IMR-90 (cell line): ENCODE measurements at places on chromosomes 12 and 14. TPM values are rescaled to one million over a fixed set of nuclear protein-coding genes. Genes with fewer than 3 reads are reported as not detected.

- DNase-seq, result no peak
Measured at GRCh38 chr12:10001171-10001776, 2.4 kb upstream of the CLEC1B start.

DNA sequence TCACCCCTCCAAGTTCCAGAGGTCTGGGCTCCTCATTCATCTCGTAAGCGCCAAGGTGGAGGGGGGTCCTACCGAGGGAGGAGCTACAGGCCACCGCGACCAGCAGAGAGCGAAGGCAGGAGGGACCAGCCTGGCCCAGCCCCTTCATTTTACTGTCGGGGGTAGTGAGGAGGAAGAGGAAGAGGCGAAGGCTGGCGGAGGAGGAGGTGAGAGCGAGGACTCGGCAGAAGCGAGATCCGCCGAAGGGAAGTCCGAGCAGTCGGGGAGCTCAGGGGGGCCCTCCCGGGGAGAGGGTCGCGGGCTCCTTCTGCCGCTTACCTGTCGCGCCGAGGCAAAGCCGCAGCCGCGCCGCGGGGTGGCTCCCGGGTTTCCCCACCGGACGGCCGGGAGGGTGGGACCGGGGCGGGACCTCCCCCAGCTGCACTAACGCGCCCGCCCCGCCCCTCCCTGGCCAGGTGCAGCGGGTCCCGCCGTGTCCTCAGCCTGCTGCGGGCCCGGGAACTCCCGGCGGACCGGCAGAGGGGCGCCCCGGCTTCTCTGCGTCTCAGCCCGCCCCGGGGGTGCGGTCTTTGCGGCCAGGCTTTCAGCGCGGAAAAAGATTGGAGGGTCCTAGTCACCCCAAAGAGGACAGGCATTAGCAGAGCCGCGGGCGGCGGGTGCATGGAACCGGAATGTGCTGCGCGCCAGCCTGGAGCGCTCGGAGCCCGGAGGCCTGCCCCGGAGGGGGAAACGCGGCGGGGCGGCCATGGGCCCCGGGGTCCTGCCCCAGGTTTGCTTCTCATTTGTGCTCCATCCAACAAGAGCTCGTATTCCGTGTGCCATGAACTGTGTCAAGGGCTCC lies at the start of gene GALNT6:
TSS of gene GALNT6 (minus strand) at position 124 of the 841 bp plus-strand sequence. CDS start 11,625 bp downstream, outside the sequence.
- DNase-seq, result no peak

DNA sequence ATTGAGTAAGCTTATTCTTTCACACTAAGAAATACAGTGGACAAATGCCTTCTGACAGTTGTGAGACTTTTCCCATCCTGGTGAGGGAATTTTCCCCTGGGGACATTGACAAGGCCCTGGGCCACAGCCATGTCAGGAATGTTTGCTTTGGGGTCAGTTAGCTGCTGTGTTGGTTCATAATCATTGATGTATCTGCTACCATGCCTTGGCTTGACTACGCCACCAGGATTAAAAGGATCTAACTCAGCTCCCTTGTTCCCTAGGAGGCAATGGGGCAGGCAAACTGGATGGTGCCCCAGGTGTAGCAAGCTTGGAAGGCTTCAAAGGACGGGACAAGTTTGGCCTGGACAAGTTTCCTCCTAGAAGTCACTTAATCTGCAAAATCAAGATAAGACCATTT lies 3.1 kb upstream of the CCDC88C start:
- DNase-seq, result no peak

- peak; percentile 25 for DNase-seq
Measured at GRCh38 chr14:91573894-91574837, 64.1 kb upstream of the PPP4R3A start.

DNA sequence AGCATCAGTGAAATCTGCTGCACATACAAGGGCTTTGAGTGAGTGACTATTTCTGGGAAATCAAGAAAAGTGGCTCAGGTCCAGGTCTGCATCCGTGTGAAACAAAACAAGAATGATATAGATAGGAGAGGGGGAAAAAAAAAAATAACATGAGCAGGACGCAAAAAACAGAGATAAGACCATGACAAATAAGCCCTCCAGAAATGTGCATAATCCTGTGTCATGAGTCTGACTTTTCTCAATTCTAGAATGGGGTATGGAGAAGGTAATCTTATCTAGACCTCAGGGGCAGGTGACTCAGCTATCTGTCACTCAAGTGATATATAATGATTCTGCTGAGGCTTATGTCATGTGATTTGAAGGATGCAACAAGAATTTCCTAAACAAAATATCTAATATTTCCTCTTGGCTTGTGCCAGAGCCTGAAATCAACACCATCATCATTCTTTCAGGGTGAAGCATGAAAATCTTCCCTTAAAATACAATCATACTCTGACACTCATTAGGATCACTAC lies 250.0 kb downstream of the PHLDA1 start:
- peak; percentile 81 for DNase-seq

DNA sequence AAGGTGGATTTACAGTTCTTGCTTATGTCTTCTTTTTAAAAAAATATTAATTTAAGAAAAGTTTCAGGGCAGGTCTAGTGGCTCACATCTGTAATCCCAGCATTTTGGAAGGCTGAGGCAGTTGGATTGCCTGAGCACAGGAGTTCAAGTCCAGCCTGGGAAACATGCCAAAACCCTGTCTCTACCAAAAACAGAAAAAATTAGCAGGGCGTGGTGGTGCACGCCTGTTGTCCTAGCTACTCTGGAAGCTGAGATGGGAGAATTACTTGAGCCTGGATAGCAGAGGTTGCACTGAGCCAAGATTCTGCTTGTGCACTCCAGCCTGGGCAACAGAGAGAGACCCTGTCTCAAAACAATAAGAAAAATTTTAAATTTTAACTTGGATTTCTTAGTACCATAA lies 5.4 kb upstream of the TAS2R46 start:
- DNase-seq, result peak; percentile 10

- DNase-seq, result peak; percentile 33
Measured at GRCh38 chr14:83860631-83861155, 1669.3 kb upstream of the FLRT2 start.

- DNase-seq, result no peak
Measured at GRCh38 chr14:98466807-98467206, 805.2 kb downstream of the BCL11B start.

GRCh38 chr12:119208626-119209061 lies 29.9 kb downstream of the HSPB8 start:
- DNase-seq, result peak; percentile 38

DNA sequence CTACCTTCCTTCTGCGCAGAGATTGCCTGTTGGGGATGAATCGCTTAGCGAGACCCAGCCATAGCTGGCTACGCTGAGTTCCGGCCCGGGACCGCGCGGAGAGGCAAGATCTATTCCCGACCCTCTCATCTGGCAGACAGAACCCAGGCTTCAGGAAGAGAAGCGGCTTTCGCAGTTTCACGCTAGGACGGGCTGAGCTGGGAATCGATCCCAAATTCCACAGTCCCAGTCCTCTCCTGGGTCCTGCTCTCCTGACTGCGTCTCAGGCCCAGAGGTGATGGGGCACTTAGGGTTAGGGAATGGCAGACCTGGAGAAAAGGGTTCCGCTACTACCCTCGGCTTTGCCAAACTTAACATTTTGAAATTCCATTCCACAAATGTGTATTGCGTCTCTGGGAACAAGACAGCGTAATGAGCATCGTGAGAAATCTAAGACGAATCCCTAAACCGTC lies 2.8 kb downstream of the PTPN21 start:
- DNase-seq, result peak; percentile 19

- DNase-seq, result no peak
Measured at GRCh38 chr14:60420050-60420449, 65.8 kb downstream of the C14orf39 start.

DNA sequence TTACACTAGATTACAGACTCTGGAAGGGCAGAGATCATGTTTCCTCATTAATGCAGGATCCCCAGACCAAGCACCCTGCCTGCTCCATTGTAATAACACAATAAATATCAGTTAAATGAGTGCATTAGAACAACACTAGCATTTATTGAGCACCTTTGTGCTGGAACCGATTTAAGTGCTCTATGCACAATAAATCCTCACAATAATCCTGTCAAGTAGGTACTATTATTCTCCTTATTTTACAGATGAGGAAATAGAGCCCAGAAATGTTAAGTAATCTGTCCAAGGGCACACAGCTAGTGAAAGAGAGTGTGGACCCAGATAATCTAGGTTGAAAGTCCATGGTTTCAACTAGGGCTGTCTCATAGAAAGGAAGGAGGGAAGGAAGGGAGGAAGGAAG lies 69.8 kb downstream of the MAP1LC3B2 start:
- no peak for DNase-seq

DNA sequence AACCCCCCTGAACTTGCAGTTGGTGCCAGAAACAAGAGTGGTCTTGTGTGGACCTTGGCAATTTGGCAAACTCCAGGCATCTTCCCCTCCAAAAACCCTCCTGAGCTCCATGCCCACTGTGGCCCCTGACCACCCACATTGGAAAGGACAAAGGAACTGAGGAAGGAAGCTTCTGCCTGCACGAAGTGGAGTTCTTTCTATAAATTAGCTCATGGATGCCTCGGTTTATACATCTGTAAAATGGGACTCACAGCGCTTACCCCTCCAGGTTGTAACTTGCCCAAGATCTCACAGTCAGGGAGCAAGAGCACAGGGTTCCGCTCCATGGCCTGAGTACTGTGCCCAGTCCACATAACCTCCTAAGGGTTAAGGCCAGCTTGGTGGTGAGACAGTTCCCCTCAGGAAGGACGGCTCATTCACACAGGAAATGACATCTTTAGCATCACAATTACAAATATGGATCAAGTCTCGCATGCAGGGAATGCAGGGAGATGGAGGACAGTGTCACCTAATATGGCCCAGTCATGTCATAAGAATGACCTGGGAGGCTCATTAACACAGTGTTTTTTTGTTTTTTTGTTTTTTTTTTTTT lies 66.6 kb downstream of the CLMN start:
- no peak for DNase-seq

- DNase-seq, result no peak
Measured at GRCh38 chr14:50059763-50060616, 56.4 kb downstream of the VCPKMT start.

- peak; percentile 35 for DNase-seq
Measured at GRCh38 chr12:119182701-119183493, 4.2 kb downstream of the HSPB8 start.

- DNase-seq, result no peak
Measured at GRCh38 chr12:128944956-128945355, 91.7 kb downstream of the GLT1D1 start.

- DNase-seq, result no peak
Measured at GRCh38 chr12:119014368-119014767, 33.0 kb downstream of the SRRM4 start.

DNA sequence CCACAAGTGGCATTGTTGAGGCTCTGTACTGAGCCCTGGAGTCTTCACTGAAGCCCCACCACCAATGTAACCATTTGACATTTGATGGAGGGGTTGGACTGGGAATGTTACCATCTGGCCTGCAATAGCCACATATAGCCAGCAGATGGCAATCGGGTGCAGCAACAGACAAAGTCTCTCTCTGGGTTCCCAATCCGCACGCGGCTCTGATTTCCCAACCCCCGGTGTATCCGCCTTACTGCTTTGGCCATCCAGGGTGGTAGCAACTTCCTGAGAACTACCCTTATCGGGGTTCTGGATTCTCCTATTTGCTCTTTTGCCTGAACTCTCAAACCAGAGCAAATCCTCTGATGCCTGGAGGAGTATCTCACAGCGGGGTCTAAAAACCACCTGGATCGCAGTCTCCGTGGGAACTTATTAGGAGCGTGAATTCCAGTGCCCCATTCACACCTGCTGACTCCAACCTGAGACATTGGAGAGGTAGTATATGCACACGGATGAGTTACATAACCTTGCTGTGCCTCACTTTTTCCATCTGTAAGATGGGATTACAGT lies 14.2 kb downstream of the VRTN start:
- peak; percentile 68 for DNase-seq

GRCh38 chr12:43636725-43637463 lies 84.9 kb upstream of the ADAMTS20 start:
- no peak for DNase-seq

DNA sequence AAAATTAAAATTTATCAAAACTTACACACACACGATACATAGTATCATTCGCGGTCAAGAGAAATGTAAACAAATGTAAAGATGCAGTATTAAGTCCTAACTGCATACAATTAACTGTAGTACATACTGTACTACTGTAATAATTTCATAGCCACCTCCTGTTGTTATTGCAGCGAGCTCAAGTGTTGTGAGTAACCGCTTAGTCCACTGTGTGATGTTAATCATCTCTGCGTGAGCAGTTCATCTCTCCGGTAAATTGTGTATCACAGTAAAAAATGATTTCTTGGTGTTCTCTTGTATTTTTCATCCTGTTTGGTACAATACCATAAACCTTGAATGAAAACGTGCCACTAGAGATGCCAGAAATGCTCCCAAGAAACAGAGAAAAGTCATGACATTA lies 6.5 kb downstream of the EPS8 start:
- DNase-seq, result no peak

DNA sequence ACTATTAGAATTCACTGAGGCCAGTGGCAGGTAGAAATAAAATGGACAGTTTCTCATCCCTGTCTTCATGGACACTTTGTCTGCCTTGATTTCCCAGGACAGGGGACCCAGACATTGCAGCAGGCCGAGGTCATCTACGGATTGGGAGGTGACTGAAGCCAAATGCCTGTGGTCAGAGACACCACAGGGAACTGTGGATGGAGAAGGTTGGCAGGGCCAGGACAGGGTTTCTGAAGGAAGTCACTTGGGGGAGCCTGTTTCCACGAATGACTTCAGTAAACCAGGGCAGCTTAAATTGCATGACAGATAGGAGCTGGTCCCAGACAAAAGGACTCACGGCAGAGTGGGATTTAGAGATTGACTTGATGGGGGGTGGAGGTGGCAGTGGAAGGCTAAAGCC lies 224.9 kb downstream of the NTF3 start:
- no peak for DNase-seq

GRCh38 chr12:10363914-10364814 lies 25.7 kb downstream of the KLRK1 start:
- DNase-seq, result peak; percentile 41

GRCh38 chr12:62684570-62685295 lies 218.1 kb downstream of the MON2 start:
- DNase-seq, result no peak

Gene LRP1-AS
- not detected in 2 replicates for total RNA-seq

Gene SYT1
- 3.0 and 4.2 TPM in 2 replicates for total RNA-seq

Gene TMED10
- 327 and 441 TPM in 2 replicates for total RNA-seq

Gene CLEC4A
- total RNA-seq, result 0.28 TPM in 1 of 2 replicates, not detected in the other

Gene FGF6
- not detected in 2 replicates for total RNA-seq

Gene MYH6
- total RNA-seq, result not detected in 2 replicates

Gene RPS6KL1
- 0.72 and 1.1 TPM in 2 replicates for total RNA-seq

Gene ASCL1
- total RNA-seq, result not detected in 2 replicates

Gene NINJ2
- not detected in 2 replicates for total RNA-seq

Gene MYO1H
- total RNA-seq, result not detected in 2 replicates

Gene LMNTD1
- 4.3 and 4.7 TPM in 2 replicates for total RNA-seq

Gene STXBP6
- 14.3 and 15.6 TPM in 2 replicates for total RNA-seq

Gene CCDC197
- not detected in 2 replicates for total RNA-seq

Gene COX8C
- not detected in 2 replicates for total RNA-seq
